ENCODE measurements at places on chromosomes 16 and 17. TPM values are rescaled to one million over a fixed set of nuclear protein-coding genes. Genes with fewer than 3 reads are reported as not detected.

The PDILT gene
- not detected for polyA plus RNA-seq

DNA sequence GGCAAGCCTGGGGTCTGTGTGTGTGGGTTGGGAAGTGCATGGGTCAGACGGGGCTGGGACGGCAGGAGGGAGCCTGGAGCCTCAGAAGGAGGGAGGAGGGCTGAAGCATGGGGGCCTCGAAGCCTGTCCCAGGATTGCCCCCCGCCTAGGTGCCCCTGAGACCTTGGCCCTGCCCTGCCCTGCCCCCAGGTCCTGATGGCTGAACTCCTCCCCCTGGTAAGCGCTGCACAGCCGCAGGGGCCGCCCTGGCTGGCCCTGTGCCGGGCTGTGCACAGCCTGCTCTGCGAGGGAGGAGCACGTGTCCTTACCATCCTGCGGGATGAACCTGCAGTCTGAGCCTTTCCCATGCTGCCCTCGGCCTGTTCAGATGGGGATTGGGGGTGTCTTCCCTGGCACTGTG, 4.4 kb downstream of the TEDC2 start:
- no peak overlapping the region for H3K4me3 ChIP-seq
- H3K4me1 ChIP-seq, result peaks cover 23% of the 10 kb centered on the region
- no peak overlapping the region for H3K27ac ChIP-seq
- H3K36me3 ChIP-seq, result no peaks in the 10 kb centered on the region
- no peaks in the 10 kb centered on the region for H3K27me3 ChIP-seq

DNA sequence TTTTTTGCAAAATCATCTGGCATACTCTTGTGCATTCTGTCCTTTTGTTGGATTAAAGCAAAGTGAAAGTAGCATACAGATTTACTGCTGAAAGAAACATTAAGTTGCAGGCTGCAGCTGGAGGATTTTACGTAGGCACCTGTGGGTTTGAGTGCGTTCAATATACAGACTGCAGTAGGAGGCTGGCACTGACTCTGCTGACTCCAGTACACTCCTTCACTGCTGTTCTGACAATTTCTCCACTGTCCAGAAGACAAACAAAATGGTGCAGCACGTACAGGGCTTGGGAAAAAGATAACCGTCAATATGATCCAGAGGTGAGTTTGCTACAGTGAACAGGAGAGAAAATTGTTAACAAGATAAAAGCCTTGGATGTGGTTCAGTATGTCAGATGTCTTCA, 73.3 kb downstream of the TANC2 start:
- H3K27ac ChIP-seq, result no peak overlapping the region
- peaks cover 2% of the 10 kb centered on the region for H3K27me3 ChIP-seq
- DNase-seq, result no peak
- H3K4me1 ChIP-seq, result no peaks in the 10 kb centered on the region

- H3K36me3 ChIP-seq, result no peaks in the 10 kb centered on the region
- H3K27ac ChIP-seq, result no peak overlapping the region
- DNase-seq, result no peak
- H3K4me1 ChIP-seq, result peaks cover 32% of the 10 kb centered on the region
Measured at GRCh38 chr17:51097708-51098446, 22.8 kb downstream of the SPAG9 start.

GRCh38 chr17:65011966-65012365, 44.6 kb downstream of the GNA13 start:
- no peak overlapping the region for H3K4me3 ChIP-seq
- H3K27me3 ChIP-seq, result no peaks in the 10 kb centered on the region
- peaks cover 15% of the 10 kb centered on the region for H3K4me1 ChIP-seq
- DNase-seq, result no peak

- H3K27me3 ChIP-seq, result no peaks in the 10 kb centered on the region
- no peak for DNase-seq
- no peak overlapping the region for H3K27ac ChIP-seq
- no peaks in the 10 kb centered on the region for H3K4me1 ChIP-seq
- H3K4me3 ChIP-seq, result no peak overlapping the region
Measured at GRCh38 chr16:12239226-12239625, 262.7 kb downstream of the SNX29 start.

The MLKL gene
- 21.3 TPM for polyA plus RNA-seq

DNA sequence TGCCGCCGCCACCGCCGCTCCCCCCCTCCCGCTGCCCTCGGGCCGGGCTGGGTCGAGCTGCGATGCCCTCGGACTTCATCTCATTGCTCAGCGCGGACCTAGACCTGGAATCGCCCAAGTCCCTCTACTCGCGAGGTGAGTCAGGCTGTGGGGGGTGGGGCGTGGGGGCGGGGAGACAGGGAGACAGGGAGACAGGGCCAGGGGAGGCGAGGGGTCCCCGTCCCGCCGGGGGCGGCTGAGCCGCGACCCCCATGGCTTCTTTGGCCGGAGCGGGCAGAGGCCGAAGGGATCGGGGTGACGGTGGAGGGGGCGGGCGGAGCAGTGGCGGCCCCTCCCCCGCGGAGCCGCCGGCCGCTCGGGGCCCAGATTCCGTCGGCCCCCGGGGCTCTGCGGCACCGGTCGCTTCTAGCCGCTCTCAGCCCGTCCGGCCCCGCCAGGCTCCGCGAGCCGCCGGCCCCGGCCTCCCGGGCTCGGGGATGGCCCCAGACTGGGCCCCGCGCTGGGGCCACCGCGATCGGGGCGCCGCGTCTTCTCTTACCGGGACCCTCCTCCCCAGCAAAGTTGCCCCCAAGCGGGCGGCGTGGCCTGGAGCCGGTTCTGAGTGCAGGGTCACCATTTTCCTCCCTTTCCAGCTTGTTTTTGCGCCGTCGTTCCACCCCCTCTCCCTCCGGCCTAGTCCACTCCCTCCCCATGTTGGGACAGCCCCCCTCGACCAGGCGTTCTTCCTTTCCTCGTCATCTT, 644 bp downstream of the NFAT5 start:
- H3K4me3 ChIP-seq, result peak overlapping the region; percentile 91
- H3K27me3 ChIP-seq, result no peaks in the 10 kb centered on the region
- peak overlapping the region; percentile 88 for H3K27ac ChIP-seq
- no peaks in the 10 kb centered on the region for H3K36me3 ChIP-seq
- peak; percentile 26 for DNase-seq

The SNN gene
- 24.9 TPM for polyA plus RNA-seq

- DNase-seq, result no peak
- H3K4me1 ChIP-seq, result no peaks in the 10 kb centered on the region
- no peak overlapping the region for H3K4me3 ChIP-seq
- no peaks in the 10 kb centered on the region for H3K27me3 ChIP-seq
Measured at GRCh38 chr17:66840061-66840460, 5.1 kb downstream of the CACNG5 start.

GRCh38 chr17:66417300-66417719, 114.9 kb downstream of the PRKCA start:
- no peak for DNase-seq
- no peak overlapping the region for H3K4me3 ChIP-seq
- H3K4me1 ChIP-seq, result peaks cover 5% of the 10 kb centered on the region

- H3K36me3 ChIP-seq, result no peaks in the 10 kb centered on the region
- peaks cover 2% of the 10 kb centered on the region for H3K27me3 ChIP-seq
- no peaks in the 10 kb centered on the region for H3K4me1 ChIP-seq
- DNase-seq, result no peak
Measured at GRCh38 chr16:19463468-19464315, 46.0 kb downstream of the TMC5 start.

DNA sequence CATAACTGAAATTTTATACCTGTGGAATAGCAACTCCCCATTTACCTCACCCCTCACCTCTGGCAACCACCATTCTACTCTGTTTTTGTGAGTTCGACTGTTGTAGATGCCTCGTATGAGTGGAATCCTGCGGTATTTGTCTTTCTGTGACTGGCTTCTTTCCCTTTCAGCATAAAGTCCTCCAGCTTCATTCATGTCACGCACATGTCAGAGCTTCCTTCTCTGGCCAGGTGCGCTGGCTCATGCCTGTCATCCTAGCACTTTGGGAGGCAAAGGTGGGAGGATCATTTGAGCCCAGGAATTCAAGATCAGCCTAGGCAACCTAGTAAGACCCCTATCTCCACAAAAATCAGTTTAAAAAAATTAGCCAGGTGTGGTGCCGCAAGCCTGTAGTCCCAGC, 278.4 kb downstream of the PARN start:
- H3K4me1 ChIP-seq, result peaks cover 10% of the 10 kb centered on the region
- no peak overlapping the region for H3K4me3 ChIP-seq
- no peak overlapping the region for H3K27ac ChIP-seq
- H3K27me3 ChIP-seq, result no peaks in the 10 kb centered on the region

GRCh38 chr17:41534899-41535546, 6.9 kb upstream of the KRT19 start:
- H3K36me3 ChIP-seq, result no peaks in the 10 kb centered on the region
- H3K27me3 ChIP-seq, result peaks cover 16% of the 10 kb centered on the region
- H3K4me1 ChIP-seq, result no peaks in the 10 kb centered on the region
- no peak for DNase-seq

The HBA2 gene
- polyA plus RNA-seq, result 1.2 TPM

DNA sequence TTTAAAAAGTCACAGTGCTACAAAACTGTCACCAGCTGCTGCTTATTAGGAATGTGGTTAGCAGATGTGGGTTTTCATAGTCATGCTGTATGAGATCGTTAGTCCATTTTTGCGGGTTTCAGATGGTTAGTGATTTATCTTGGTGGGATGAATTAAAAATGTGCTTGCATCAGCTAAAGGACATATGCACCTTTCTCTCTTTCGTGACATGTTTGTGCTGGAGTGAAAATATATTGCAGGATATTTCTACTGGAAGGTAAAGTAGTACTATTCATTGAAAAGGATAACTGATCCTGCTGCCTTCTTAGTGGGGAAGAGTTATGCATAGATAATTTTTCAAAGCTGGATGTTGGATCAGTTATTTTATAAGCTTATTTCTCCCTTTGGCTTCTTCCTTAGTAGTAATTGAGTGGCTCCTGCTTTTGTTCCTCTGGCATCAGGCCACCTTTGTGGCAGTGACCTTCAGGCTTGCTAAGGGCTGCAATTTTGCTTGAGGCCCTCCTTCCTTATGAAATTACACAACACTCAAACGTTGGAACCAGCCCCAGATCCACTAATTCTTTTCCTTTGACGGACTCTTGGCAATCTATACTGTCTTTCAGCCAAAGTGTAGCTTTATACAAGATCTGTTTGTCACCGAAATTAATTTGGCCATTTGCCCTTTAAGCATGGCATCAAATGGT, 7.5 kb upstream of the SNTB2 start:
- H3K27ac ChIP-seq, result no peak overlapping the region
- no peaks in the 10 kb centered on the region for H3K36me3 ChIP-seq
- no peaks in the 10 kb centered on the region for H3K4me1 ChIP-seq
- H3K4me3 ChIP-seq, result no peak overlapping the region
- no peak for DNase-seq

The MYH11 gene
- polyA plus RNA-seq, result 0.59 TPM

DNA sequence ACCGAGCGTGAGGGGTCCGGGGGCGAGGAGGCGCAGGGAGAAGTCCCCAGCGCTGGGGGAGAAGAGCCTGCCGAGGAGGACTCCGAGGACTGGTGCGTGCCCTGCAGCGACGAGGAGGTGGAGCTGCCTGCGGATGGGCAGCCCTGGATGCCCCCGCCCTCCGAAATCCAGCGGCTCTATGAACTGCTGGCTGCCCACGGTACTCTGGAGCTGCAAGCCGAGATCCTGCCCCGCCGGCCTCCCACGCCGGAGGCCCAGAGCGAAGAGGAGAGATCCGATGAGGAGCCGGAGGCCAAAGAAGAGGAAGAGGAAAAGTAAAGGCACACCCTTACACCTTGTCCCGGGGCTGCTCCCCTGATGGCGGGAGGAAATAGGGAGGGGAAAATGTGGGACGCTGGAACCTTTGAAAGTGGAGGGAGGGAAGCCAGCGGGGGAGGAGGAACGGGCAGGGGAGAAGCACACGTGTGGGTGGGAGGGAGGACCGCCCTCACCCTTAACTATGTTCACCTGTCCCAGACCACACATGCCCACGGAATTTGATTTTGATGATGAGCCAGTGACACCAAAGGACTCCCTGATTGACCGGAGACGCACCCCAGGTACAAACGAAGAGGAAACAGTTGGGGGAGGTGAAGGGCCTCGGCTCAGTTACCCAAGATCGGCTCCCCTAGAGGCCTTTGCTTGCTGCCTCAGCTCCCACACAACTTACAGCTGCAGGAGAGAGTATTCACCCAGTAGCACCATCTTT, 916 bp downstream of the PAGR1 start:
- no peaks in the 10 kb centered on the region for H3K27me3 ChIP-seq
- DNase-seq, result peak; percentile 39
- peak overlapping the region; percentile 91 for H3K27ac ChIP-seq
- H3K4me1 ChIP-seq, result peaks cover 68% of the 10 kb centered on the region

- DNase-seq, result no peak
- no peak overlapping the region for H3K4me3 ChIP-seq
- H3K4me1 ChIP-seq, result no peaks in the 10 kb centered on the region
- H3K27ac ChIP-seq, result no peak overlapping the region
Measured at GRCh38 chr17:37826497-37827430, 81.9 kb upstream of the HNF1B start.

- H3K36me3 ChIP-seq, result peaks cover 22% of the 10 kb centered on the region
- peak overlapping the region; percentile 87 for H3K27ac ChIP-seq
- no peak for DNase-seq
- peak overlapping the region; percentile 98 for H3K4me3 ChIP-seq
Measured at GRCh38 chr17:8964801-8965393, 610 bp downstream of the PIK3R5 start.

DNA sequence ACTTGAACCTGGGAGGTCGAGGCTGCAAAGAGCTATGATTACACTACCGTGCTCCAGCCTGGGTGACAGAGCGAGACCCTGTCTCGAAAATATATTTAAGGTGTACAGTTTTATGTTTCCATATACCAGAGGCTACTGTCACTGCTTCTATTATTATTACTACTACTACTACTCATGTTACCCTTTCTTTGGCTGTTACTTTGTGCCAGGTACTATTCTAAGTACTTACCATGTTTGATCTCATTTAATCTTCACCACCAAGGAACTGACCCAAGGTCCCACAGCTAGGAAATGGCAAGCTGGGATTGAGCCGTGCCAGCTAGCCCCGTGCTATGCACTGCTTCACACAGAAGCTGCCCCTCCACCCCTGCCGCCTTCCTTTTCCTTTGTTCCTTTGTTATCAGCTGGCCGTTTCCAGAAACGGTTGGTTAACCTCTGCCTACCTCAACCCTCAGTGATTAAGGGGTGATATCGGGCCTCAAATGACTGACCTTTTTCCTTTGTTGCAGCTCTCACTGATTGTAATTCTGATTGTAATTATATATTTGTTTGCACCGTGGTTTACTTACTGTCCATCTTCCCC, 78.4 kb downstream of the ABCC1 start:
- H3K4me3 ChIP-seq, result no peak overlapping the region
- no peak for DNase-seq
- peaks cover 17% of the 10 kb centered on the region for H3K36me3 ChIP-seq
- H3K27ac ChIP-seq, result no peak overlapping the region
- peaks cover 35% of the 10 kb centered on the region for H3K4me1 ChIP-seq
- no peaks in the 10 kb centered on the region for H3K27me3 ChIP-seq

The CDC42EP4 gene
- polyA plus RNA-seq, result 0.31 TPM

DNA sequence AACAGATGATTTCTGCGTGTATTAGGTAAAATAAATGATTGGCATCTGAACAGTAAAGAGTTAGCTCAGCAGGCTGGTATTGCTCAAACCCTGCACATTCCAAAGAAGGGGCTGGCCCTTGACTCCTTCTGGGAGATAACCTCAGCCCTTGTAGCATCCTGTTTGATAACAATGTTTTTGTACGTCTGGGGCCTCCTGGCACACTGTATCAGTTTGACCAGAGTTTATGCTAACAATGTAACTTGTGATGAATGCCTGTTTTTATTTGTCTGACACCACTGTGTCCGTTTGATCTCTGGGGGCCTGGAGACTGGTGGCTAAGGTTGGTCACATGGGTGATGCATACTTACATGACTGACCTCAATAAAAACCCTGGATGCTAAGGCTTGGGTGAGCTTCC, 43.8 kb upstream of the NDRG4 start:
- H3K27me3 ChIP-seq, result no peaks in the 10 kb centered on the region
- H3K27ac ChIP-seq, result no peak overlapping the region
- no peak overlapping the region for H3K4me3 ChIP-seq
- no peaks in the 10 kb centered on the region for H3K36me3 ChIP-seq

- no peaks in the 10 kb centered on the region for H3K4me1 ChIP-seq
- H3K27me3 ChIP-seq, result no peaks in the 10 kb centered on the region
- no peak overlapping the region for H3K4me3 ChIP-seq
- H3K36me3 ChIP-seq, result no peaks in the 10 kb centered on the region
Measured at GRCh38 chr17:83148317-83149028, 69.1 kb downstream of the METRNL start.

The KCNJ12 gene
- polyA plus RNA-seq, result not detected

The SOST gene
- polyA plus RNA-seq, result not detected

Measured in CD4-positive, CD25-positive, alpha-beta regulatory T cell (primary cell).